HCEC 1CT (cell line): ENCODE measurements at places on chromosomes 2 and 18.
A peak's percentile ranks its signal among the peaks of the same experiment; 100 is the strongest.

- DNase-seq = no peak
These were observed 84.1 kb downstream of the TMEM237 start for GRCh38 chr2:201559067-201559710.

DNA sequence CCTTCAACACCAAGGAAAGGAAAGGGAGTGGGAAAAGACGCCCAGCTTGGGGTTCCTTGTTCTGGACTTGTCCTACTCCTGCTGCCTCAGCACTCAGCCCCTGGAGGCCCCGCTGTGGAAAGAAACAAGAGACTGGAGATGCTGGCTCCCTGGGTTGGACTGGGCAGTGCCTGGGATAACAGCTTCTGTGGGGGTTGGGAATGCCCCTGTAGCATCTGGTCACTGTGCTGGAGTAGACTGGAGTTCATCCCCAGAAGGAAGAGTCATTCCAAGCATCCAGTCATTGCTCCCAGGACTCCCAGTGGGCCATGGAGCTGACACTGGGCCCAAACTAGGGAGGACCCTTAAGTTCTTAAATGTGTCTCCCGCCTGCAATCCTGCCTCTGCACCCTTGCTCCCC, 129.3 kb upstream of the HAAO start:
- DNase-seq = no peak

DNA sequence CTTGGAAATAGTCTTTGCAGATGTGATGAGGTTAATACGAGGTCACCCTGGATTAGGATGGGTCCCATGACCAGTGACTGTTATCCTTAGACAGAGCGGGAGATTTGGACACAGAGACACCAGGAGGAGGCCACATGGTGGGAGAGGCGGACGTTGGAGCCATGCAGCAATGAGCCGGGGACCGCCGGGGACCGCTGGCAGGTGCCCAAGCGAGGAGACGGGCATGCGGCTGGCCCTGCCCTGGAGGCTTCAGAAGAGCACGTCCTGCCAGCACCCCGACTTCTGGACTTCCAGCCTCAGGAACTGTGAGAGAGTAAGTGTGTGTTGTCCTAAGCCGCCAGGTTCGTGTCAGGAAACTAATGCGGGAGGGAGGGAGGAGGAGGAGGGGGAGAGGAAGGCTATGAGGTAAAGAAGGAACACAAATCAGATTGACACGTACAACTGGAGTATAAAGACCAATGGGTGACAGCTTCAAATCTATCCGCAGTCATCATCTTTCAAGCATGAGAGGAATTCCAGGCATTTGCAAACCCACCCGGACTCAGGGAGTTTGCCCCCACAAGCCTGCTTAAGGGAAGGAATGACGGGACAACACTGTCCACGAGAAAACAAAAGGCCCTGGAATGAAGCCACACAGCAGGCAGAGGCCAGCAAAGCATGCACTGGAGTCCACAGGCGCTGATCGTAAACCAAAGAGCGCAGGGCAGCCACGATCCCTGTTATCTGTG, 11.6 kb upstream of the BOK start:
- peak; percentile 54 for DNase-seq

GRCh38 chr2:10355471-10356438, 53.1 kb downstream of the HPCAL1 start:
- no peak for DNase-seq

DNA sequence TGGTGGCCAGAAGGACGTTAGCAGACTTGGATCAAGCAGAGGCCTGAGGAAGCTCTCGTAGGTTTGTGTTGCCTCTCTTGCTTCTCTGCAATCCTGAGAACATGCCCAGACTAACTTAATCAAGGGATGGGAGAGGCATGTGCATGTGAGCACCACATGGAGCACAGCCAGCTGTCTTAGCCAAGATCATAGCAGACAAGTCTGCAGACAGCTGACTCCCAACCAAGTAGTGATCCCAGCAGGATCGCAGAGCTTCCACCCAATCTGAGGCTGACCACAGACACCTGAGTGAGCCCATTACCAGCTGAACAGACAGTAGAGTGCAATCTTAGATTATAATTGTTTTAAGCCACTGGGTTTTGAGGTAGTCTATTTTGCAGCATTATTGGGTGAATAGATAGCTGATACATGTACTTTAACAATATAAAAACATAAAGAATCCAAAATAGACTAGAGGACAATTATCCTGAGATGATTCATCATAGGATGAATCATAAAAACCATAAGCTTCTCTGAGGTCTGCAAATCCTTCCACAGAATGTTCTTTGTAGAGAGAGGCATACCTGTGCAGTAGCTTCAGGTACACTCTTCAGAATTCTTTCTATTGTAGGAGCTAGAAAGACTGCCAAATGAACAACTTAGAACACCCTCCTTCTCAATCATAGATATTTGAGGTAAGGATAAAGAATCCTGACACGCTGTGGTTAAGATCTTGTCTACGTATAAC, 25.2 kb upstream of the FAM110C start:
- DNase-seq = no peak

DNA sequence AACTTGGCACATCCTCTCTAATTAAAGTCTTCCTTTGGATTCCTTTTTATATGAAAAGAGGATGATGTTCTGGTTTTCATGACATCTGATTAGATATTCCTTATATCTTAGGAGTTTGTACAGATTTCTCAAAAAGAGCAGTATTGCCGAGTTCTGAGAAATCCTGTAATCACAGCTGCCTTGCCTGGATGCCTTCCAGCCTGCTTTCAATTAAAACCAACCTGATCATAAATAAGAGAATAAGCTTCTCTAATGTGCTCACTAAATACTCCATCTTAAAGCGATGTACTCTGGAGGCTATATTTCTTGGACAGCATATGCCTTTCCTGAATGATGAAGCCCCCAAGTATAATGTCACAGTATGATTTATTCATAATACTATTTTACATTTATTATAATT, 1203.8 kb upstream of the PIK3C3 start:
- no peak for DNase-seq

DNA sequence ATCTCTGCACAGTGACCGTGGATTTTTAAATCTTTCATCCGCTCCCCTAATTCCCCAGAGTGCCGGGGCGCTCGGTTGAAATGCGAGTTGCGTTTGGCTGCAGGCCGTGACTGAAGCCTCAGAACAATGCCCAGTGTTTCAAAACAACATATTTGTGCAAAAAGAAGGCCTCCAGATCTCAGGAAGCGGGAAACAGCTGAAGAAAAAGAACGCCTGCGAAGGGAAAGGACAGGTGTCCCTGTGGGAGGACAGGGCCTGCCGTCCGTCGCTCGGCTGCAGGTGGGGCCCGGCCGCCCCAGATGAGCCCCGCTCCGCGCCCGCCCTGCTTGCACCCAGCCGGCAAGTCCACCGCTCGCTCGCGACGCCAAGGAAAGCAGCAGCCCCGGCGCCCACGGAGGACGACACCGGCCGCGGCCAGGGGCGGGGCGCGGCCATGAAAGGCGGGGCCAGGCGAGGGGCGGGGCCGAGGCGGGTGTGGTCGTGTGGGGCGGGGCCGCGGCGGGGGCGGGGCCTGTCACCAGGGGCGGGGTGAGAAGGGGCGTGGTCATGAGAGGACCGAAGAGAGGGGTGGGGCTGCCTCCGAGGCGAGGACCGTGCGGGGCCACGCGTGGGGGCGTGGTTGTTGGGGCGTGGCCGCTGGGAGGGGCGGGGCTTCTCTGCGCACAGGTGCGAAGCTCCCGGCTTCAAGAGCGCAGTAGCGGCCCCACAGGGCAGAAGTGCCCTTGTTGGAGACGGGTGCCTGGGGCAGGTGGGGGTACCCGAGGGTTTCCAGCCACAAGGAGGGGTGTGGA, 17.6 kb upstream of the BOK start:
- peak; percentile 22 for DNase-seq

- DNase-seq = no peak
These were observed 54.9 kb downstream of the ACTR2 start for GRCh38 chr2:65282477-65283053.

DNA sequence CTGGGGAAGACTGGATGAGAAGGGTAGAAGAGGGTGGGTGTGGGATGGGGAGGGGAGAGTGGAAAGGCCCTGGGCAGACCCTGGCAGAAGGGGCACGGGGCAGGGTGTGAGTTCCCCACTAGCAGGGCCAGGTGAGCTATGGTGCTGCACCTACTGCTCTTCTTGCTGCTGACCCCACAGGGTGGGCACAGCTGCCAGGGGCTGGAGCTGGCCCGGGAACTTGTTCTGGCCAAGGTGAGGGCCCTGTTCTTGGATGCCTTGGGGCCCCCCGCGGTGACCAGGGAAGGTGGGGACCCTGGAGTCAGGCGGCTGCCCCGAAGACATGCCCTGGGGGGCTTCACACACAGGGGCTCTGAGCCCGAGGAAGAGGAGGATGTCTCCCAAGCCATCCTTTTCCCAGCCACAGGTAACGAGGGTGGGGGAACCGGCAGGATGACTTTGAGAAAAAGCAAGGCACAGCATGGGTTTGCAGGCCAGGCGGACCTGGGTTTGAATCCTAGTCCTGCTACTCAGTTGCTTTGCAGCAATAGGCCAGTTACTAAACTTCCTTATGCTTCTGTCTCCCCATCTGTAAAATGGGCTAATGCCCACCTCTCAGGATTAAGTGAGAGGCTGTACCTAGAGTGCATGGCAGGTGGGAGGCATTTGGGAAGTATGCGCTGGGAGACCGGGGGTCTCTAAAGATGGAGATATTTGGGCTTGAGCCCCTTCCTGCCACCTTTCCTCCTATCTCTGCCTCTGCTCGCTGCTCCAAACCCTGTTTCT, at the start of gene INHA:
INHA (plus strand) TSS at position 74 of the 765 bp plus-strand sequence; CDS start at position 139, 65 bp downstream.
- DNase-seq = no peak

DNA sequence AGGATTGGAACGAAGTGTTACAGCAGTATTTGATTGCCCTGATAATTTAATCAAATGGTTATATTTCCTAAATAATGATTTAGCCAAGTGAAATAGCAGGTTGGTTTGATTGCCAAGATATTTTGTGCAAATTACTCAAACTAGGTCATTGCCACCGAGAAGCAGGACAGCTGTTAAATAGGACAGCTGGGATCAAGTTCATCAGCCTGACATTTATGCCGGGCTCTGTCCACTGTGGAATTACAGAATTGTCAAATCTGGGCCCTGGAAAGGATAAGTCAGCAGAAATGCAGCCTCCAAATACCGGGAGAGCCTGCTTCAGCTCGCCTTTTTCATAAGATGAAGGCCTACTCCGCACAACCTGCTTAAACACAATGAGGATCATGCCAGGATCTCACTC, 73.9 kb upstream of the RPL31 start:
- DNase-seq = no peak

GRCh38 chr18:72107647-72108383, 436.3 kb downstream of the CBLN2 start:
- no peak for DNase-seq

- no peak for DNase-seq
These were observed 74.4 kb upstream of the MYCN start for GRCh38 chr2:15865923-15866322.

DNA sequence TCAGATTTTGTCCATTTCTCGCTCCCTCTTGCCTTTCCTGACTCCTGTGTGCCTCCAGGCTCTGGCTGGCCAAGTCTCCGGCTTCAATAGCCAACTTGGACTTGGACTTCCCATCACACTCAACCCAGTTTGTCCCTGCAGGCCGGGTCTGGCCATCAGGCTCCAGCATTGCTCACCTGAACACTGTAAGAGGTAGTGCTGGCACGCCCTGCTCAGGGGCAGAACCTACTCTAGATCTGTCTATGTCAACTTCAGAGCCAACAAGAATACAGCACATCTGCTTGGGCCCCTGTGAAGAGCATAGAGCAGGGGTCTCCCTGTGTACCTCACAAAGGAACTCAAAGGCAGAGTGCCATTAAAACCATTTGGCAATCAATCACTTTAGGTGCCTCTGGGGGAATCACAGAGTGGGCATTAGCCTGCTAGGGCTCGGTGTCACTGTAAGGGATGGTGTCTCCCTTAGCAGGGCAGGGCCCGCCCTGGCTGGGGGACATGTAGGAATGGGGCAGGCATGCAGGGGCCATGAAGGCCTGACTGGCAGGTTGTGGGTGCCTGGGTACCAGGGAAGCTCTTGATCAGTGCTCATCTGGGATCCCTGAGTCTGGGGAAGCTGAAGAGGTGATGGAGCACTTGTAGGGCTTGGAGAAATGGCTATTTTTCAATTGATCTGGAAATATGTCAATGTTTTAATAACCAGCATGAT, 325.9 kb downstream of the CLIP4 start:
- DNase-seq = no peak
